ENCODE measurements at places on chromosomes 11 and 22.

DNA sequence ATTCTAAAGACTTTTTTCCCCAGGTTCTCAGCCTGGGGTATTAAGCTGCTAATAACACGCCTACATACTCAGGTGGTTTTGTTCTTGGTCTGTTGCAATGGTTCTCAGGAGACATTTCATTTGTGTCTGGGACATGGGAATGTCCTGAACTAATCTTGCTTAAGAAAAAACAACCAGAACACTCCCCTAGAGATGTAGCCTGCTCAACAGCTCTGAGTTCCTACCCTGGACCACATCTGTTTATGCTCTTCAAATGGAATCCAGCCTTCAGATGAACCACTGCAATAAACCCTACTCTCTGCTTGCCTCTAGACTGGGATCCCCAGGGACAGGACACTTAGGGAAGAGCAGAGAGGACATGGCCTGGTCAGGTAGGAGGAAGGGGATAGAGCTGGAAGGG lies 29.9 kb downstream of the RELT start:
- no peak for DNase-seq

- no peak for DNase-seq
Observed at GRCh38 chr22:22087854-22088657, 105.5 kb upstream of the TOP3B start.

DNA sequence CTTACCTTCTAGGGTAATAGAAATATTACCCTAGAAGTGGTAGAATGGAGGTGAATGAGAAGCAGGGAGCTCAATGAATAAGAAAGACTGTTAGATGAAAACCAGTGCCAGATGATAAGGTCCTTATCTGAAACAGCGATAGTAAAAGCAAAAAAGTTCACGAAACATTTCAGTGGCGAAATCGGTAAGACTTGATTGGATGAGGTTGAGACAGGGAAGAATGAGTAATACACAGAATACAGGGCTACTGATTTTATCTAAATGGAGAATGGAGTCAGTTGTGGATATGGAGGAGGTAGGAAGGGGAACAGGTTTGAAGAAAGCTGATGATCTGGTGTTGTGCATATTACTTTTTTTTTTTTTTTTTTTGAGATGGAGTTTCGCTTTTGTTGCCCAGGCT lies 96.5 kb downstream of the GALNT18 start:
- no peak for DNase-seq

DNA sequence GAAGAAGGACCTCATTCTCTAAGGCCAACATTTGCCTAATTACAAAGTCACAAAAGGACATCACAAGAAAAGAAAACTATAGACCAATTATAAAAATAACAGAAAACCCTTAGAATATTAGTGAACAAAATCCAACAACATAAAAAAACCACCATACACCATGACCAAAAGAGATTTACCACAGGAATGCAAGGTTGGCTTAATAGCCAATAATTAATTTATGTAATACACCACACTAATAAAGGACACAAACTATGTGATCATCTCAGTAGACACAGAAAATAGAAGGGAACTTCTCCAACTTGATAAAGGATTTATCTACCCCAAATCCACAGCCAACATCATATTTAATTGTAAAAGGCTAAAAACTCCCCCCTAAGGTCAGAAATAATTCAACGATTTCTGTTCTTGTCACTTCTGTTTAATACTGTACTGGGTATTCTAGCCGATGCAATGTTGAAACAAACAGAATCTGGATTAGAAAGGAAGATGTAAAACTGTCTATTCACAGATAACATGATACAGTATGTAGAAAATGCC lies 24.9 kb downstream of the CLTCL1 start:
- no peak for DNase-seq

DNA sequence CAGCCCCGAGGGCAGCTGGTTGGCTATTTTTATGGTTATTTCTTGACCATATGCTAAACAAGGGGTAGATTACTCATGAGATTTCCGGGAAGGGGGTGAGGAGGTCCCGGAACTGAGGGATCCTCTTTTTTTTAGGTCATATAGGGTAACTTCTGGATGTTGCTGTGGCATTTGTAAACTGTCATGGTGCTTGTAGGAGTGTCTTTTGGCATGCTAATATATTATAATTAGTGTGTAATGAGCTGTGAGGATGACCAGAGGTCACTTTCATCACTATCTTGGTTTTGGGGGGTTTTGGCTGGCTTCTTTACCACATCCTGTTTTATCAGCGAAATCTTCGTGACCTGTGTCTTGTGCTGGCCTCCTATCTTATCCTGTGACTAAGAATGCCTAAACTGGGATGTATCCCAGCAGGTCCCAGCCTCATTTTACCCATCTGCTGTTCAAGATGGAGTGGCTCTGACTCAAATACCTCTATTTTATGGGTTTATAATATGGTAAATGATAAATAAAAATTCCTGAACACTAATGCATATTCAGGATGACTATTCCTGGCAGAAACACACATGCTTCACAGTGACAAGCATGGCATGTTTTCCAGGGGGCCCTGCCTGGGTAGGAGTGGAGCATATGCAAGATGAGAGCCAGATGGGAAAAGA lies 11.2 kb downstream of the KREMEN1 start:
- no peak for DNase-seq

Measured in hindlimb muscle (tissue), 1 donor.